SJCRH30 (cell line): ENCODE measurements at places on chromosomes 12 and 14. TPM values are rescaled to one million over a fixed set of nuclear protein-coding genes. Genes with fewer than 3 reads are reported as not detected.
A peak's percentile ranks its signal among the peaks of the same experiment; 100 is the strongest.

Gene SRSF9
- total RNA-seq, result 120 and 136 TPM in 2 replicates

Gene TSHR
- 0.30 TPM in 1 of 2 replicates, not detected in the other for total RNA-seq

Gene P2RX7
- total RNA-seq, result 1.3 and 2.5 TPM in 2 replicates

DNA sequence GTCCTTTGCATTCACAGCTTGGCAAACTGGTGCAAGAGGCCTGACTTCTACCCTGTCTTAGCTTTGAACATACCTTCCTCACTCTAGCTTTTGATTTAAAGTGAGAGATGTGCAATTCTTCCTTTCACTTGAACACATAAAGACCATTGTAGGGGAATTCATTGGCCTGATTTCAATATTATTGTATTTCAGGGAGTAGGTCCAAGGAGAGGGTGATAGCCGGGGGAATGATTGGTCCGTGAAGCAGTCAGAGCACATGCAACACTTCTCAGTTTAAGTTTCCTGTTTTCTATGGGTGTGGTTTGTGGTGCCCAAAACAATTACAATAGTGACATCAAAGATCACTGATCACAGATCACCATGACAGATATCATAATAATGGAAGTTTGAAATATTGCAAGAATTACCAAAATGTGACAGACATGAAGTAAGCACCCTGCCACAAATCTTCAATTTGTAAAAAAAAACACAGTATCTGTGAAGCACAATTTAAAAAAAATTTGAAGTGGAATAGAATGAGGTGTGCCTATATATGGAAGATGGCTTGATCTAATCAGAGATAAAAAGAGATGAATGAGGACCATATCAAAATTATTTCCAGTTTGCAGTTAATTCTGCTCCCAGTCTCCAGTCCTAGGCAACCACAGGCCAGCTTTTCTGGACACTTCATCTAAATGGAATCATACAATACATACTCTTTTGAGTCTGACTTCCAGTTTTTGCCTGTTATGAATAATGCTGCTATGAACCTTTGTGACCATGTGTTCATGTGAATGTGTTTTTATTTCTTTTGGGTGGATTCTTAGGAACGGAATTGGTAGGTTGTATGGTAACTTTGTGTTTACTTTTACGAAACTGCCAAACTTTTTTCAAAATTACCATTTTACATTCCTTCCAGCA is 23.2 kb downstream of the BORCS5 start:
- H3K27me3 ChIP-seq, result no peaks in the 10 kb centered on the region
- H3K4me3 ChIP-seq, result no peak overlapping the region
- 0 out of 2 replicates have a peak, but pooled peaks cover 3% of the 10 kb centered on the region for H3K4me1 ChIP-seq
- no peak for DNase-seq
- H3K27ac ChIP-seq, result no peak overlapping the region

DNA sequence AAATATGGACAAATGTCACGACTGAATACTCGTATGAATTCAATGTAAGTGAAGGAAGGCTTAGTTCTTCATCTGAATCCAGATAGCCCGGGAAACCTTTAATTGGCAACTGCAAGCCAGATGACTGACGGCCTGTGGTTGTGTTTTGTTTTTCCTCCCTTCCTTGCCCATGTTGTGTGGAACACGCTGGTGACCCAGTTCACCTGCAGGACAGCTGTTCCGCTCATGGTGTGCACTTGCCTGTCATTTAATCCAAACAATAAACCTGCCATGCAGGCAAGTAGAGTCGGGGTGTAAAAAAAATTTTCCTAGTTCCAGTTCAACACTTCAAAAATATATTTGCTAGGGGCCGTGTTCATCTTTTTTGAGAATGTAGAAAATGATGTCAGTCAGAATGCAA is 88.0 kb downstream of the TMEM132D start:
- H3K27me3 ChIP-seq, result no peaks in the 10 kb centered on the region
- no peaks in the 10 kb centered on the region for H3K4me1 ChIP-seq
- no peak overlapping the region for H3K4me3 ChIP-seq
- no peak overlapping the region for H3K27ac ChIP-seq
- no peak for DNase-seq

GRCh38 chr12:17976202-17976601 is 113.8 kb downstream of the RERGL start:
- H3K36me3 ChIP-seq, result no peaks in the 10 kb centered on the region
- no peaks in the 10 kb centered on the region for H3K27me3 ChIP-seq
- no peak overlapping the region for H3K4me3 ChIP-seq
- DNase-seq, result peak; percentile 16
- no peak overlapping the region for H3K27ac ChIP-seq
- no peaks in the 10 kb centered on the region for H3K4me1 ChIP-seq

DNA sequence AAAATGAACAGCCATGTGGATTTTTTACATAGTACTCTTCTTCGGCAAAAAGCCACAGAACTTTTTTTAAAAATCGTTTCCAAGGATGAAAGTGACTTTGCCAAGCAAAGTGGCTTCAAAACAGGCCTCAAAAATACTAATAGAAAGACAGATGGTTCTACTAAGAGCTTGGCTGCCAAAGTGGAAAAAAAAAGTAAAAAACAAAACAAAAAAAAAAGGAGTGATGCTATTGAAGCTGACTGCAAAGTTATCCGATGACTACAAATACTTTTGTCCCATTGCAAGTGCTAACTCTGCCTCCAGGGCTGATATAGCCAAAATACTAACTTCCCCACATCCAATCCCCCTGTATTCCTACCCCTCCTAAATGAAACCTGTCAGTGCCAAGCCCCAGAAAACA is 277.6 kb downstream of the SOX5 start:
- H3K27me3 ChIP-seq, result no peaks in the 10 kb centered on the region
- H3K27ac ChIP-seq, result no peak overlapping the region
- H3K36me3 ChIP-seq, result no peaks in the 10 kb centered on the region
- no peaks in the 10 kb centered on the region for H3K4me1 ChIP-seq

- H3K27ac ChIP-seq, result no peak overlapping the region; the same call in 1 of the 2 replicates
- H3K27me3 ChIP-seq, result no peaks in the 10 kb centered on the region
- DNase-seq, result no peak
- H3K4me3 ChIP-seq, result peak overlapping the region; percentile 93
- H3K36me3 ChIP-seq, result no peaks in the 10 kb centered on the region
Observed at GRCh38 chr12:6340032-6340638, 1.7 kb downstream of the TNFRSF1A start.
